Neuronal stem cell (in vitro differentiated cells): ENCODE measurements at places on chromosomes 13 and 19.

- no peak for DNase-seq
These were observed 15.9 kb upstream of the NOP53 start for GRCh38 chr19:47729468-47729798.

DNA sequence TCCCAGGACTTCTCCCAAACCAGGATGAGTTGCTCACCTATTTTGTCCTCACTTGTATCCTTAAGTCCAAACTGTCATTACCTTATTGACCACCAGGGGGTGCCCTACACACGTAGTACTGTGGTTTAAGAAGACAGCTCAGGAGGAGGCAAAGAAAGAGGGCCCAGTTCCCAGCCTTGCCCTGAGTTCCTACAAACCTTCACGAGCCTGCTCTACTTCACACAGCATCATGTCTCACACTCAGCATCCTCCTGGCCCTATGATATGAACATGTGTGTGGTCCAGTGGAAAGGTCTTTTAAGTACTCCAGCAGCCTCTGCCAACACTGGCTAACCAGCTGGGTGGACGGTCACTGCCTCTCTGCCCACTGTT lies 8.1 kb upstream of the ZNF784 start:
- DNase-seq: peak; percentile 92

GRCh38 chr19:58001895-58002369 lies 688 bp downstream of the ZNF606 start:
- DNase-seq: no peak

- DNase-seq: no peak
These were observed 179.7 kb upstream of the ZNF507 start for GRCh38 chr19:32165750-32166149.

DNA sequence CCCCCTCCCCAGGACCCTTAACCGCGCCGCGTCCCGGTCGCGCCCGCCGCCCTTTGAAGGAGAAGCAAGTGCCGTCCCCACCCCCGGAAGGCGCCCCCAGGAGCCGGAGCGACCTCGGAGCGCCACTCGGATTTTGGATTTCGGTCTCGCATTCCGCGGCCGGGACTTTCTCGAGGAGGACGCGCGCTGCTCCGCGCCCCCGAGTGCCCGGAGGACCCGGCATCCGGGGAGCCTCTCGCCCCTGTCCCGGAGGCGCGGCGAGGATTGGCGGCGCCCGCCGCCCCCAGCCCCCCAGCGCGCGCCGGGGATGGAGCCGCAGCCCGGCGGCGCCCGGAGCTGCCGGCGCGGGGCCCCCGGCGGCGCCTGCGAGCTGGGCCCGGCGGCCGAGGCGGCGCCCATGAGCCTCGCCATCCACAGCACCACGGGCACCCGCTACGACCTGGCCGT lies 1.6 kb downstream of the MIDN start:
- no peak for DNase-seq

- peak; percentile 69 for DNase-seq
These were observed 113.0 kb upstream of the ARGLU1 start for GRCh38 chr13:106680796-106681472.

DNA sequence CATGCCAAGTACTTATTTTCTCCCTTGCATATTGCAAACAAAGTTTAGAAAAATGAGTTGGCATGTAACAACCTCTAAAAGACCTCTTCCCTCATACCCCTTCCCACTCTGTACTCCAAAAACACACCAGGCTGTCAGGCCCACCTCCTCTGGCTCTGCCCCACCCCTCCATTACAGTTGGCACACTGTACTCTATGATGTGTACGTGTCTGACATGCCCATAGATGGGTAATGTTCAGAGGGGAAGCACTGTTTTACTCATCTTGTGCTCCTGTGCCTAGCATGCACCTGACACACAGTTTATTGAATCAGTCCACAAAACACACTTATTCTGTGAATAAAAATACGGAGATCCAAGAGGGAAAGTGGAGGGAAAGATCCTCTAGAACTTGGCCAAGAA lies 45.6 kb downstream of the SERPINE3 start:
- DNase-seq: no peak

- no peak for DNase-seq
These were observed 34.4 kb upstream of the MIR17HG start for GRCh38 chr13:91313103-91313502.

- DNase-seq: no peak
These were observed 14.1 kb downstream of the ZNF787 start for GRCh38 chr19:56106993-56107392.

DNA sequence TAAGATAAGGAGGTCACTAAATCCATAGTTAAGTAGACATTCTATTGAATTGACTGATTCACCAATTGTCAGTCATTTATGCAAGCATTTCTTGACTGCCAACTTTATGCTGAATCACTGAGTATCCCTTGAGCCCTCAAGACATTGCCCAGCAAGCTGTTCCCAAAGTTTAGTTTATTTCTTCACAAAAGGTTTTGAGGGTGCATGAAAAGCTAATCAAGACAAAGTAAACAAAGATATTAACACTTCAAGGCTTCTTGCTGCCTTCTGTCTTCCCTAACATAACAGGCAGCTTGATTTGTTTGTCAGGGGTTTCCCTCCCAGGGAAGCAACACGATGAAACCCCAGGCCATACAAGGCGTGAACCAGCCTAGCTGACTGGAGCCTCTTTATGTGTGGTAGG lies 374.4 kb downstream of the SPRY2 start:
- DNase-seq: no peak

DNA sequence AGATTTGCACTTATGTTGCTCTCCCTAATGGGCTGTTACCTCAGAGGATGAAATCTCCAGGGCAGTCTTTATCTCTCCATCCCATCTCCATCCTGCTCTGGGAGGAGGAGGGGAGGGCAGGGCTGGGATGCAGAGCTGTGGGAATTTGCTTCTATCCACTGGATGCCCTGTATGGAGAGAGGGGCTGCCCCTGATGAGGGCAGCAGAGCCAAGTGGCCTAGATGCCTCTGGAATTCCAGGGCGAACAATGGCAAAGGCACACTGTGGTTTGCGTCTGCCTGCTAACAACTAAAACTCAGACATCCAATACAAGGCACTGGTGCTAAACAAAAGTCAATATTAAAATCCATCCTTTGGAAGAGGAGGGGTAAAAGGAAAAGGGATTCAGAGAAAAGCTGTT lies 165.1 kb downstream of the COG6 start:
- no peak for DNase-seq

DNA sequence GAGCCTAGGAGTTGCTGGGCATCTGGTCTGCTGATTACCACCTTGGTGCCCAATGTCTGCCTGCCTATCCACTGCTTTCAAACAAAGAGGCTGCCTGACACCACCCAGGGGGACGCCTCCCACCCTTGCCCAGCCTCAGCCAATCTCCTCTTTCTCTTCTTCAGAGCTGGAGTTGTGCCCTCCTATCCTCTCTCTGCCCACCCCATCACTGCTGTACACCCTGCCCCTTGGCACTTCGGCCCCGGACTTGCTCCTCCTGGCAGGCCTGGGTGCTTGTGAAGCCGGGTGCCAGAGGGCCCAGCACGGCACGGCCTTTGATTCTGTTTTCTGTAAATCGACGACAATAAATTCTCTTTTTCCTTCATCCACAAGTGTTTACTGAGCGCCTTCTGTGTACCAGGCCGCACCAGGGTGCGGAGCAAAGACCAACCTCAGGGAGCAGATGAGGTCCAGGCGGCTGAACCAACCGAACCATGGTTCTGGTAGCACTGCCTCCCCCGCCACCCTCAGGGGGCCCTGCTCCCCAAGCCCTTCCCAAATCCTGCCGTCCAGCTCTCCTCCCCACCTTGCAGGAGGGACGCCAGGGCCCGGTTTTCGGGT lies 5.0 kb downstream of the RNF225 start:
- DNase-seq: no peak

- no peak for DNase-seq
These were observed 17.6 kb downstream of the ZNF791 start for GRCh38 chr19:12628040-12629022.

- DNase-seq: no peak
These were observed 14.9 kb downstream of the ARHGAP33 start for GRCh38 chr19:35789978-35790944.

DNA sequence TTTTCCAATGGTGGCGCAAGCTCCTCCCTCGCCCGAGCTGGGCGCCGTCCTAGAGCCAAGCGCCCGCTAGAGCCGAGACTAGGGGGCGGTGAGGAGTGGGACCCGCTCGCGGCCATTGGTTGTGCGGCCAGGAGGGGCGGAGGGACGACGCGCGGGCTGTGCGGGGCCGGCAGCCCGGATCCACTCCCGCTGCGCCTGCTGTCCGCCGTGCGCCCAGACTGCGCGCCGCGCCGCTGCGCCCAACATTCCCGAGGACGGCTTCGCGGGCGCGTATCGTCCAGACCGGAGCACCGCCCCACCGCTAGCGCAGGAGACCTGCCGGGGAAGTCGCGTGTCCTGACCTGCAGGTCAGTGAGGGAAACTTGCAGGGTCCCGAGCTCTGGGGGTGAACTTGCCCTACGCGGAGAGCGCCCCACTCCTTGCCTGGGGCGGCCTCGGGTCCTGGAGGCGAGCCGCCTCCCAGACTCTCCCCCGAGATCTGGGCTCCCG lies at the start of gene SERTM1:
SERTM1 (plus strand) TSS at position 183 of the 489 bp plus-strand sequence. CDS start 21,059 bp downstream, outside the sequence.
- DNase-seq: peak; percentile 82

DNA sequence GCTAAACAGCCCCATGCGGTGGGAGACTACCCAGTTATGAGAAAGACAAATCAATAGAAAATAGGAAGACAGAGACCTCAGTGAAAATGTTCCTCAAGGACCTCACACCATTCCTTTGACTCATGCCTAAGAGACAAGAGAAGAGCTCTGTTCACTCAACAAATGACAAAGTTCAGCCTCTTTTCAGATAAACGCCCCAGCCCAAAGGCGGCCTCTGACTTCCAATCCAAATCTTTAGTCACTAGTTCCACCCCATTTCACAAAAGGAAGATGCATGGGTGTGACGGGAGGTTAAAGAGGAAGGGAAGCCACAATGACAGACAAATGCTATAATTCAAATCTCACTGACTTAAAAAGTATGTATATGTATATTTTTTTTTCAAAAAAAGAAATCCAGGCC lies 8.1 kb downstream of the CARS2 start:
- no peak for DNase-seq

- DNase-seq: no peak
These were observed 11.1 kb downstream of the ZC3H4 start for GRCh38 chr19:47102346-47103060.

- DNase-seq: no peak
These were observed 181.3 kb downstream of the RAP2A start for GRCh38 chr13:97615266-97615665.

DNA sequence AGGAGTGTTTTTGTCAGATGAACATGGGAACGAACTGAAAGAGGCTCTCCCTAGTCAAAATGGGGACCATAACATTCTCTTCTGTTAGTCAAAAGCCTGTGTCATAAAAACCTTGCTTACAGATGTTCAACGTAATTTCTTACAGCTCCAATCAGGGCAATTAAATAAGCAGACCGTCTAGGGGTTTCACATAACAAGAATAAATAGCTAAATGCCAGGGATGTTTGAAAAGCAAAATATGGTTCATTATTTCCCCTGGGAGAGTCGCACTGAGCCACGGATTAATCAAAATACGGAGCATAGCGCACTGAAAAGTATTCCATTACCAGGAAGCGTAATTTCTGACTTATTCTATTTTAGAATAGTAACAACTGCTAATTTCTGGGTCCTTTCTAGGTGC lies 63.7 kb upstream of the MRI1 start:
- DNase-seq: no peak

DNA sequence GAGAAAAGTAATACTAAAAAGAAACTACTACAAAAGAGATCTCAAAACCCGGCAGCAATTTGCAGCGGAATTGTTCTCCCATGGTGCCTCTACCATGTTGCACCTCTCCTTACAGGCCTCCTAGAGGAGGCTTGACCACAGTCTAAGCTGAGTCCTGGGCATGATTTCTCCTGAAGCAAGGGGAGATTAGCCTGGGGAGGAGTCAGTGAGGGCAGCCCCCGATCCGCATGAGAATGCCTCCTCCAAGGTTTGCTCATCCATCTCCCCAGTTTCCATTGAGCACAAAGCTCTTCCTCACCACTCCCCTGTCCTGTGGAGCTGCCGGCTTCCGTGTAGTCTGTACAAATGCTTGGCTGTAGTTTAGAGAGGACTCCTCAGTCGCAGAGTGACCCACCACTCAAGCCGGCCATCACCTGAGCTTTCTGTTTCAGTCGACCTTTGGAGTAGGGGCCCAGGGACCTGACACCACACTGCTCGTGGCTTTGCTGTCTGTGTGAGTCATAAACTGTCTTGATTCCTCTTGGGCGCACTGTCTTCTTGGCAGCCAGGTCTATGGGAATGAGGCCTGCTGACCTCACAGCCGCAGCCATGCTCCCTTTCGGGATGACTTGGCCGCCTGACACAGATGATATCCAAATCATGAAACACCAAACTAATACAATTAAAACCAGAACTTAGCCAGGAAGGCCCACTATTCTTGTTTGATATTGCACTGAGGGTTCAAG lies 72.3 kb downstream of the C1QTNF9 start:
- no peak for DNase-seq

GRCh38 chr13:20414546-20415305 lies 110.9 kb downstream of the CRYL1 start:
- DNase-seq: no peak

GRCh38 chr19:47848823-47849473 lies 10.1 kb upstream of the TPRX2 start:
- DNase-seq: peak; percentile 80

DNA sequence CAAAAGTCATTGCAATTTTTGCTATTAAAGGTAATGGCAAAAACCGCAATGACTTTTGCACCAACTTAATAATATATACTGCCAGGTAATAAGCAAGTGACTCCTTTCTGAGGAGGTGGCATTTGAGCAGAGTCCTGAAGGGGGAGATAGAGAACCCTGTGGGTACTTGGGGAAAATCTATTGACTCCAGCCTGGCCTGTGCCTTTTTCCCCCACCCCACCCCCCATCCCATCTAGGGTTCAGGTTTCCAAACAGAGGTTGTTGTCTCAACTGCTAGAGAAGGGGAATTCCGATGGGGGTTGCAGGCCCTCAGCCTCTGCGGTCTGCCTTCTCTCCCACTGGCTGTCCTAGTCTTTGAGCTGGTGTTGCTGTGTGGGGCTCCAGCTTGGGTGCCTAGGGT lies 11.5 kb downstream of the S1PR2 start:
- DNase-seq: no peak

- no peak for DNase-seq
These were observed 7.0 kb upstream of the SLC7A10 start for GRCh38 chr19:33232656-33233055.

DNA sequence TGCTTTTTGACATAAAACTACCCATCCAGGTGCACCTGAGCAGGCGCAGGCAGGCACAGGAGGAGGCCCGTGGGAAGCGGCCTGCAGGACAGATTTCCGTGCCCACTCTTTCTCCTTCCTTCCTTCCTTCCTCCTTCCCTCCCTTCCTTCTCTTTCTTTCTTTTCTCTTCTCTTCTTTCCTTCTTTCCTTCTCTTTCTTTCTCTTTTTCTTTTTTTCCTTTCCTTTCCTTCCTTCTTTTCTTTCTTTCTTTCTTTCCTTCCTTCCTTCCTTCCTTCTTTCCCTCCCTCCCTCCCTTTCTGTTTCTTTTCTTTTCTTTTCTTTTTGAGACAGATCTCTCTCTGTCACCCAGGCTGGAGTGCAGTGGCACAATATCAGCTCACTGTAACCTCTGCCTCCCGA lies 21.2 kb upstream of the TMEM255B start:
- no peak for DNase-seq
